ENCODE measurements at places on chromosomes 4 and X. TPM values are rescaled to one million over a fixed set of nuclear protein-coding genes. Genes with fewer than 3 reads are reported as not detected.

SERPINA7 gene
- not detected for total RNA-seq

SMR3B gene
- not detected for total RNA-seq

NR3C2 gene
- total RNA-seq, result 0.32 TPM

- DNase-seq, result no peak
These were observed 103.7 kb downstream of the JADE1 start for GRCh38 chr4:128913228-128913627.

GRCh38 chr4:125393825-125394224 is 79.1 kb downstream of the FAT4 start:
- DNase-seq, result no peak

DNA sequence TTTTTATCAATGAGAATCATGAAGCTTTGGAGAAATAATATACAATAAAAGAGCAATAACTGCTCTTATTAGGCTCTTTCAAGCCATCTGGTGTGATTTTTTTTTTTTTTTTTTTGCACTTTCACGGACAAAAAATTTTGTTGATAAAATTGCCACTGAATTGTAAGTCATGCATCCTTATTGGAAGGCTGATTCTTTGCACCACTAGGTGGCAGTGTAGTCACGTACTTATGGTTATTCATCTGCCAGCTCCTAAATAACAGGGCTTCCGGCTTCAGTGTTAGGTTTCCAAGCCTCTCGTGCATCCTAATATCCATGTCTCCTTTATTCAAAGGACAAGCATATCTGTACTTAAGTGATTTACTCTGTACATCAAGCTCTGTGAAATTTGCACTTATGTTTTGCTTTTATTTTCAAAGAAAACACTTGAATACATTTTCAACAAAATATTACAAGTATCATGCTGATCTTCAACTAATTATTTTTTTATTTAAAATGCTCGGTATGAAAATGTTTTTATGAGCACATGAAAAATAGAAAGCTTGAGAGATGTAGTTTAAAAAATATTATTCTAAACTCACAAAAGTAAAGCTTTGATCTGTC is 1578.3 kb upstream of the TENM3 start:
- peak; percentile 21 for DNase-seq

DNA sequence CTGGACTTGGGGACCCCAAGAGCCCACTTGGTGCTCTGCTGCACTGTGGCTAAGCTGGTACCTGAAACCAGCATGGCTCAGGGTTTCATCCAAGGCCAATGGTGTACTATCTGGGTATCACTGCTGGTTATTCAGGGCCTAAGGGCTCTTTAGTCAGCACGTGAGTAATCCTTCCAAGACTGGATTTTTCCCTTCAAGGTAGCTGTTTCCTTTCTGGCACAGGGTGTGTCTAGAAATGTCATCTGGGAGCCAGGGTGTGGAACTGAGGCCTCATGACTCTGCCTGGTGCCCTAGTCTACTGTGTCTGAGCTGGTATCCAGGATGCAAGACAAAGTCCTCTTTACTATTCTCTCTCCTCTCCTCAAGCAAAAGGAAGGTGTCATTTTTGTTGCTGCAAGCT is 99.0 kb upstream of the QRFPR start:
- no peak for DNase-seq

- no peak for DNase-seq
These were observed 185.2 kb upstream of the RPS6KA3 start for GRCh38 chrX:20451929-20452328.

GRCh38 chrX:124023838-124024238 is 62.3 kb downstream of the STAG2 start:
- no peak for DNase-seq

DNA sequence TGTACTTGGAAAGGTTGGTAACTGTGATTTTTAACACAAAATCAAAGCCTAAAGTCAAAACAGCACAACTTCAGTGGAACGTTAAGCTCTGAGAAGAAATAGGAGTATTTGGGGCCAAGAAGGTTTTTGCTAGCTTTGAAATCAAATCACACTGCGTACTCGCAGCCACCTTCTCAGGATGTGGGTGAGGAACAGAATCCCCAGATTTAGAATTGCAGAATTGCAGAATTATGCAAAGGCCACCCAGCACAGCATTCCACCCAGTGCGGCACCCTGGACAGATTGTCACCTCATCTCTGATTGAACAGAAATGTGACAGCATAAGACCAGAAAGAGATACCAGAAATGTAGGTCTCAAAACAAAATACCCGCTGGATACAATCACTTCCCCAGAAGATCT is 181.1 kb downstream of the DHX15 start:
- DNase-seq, result no peak

DNA sequence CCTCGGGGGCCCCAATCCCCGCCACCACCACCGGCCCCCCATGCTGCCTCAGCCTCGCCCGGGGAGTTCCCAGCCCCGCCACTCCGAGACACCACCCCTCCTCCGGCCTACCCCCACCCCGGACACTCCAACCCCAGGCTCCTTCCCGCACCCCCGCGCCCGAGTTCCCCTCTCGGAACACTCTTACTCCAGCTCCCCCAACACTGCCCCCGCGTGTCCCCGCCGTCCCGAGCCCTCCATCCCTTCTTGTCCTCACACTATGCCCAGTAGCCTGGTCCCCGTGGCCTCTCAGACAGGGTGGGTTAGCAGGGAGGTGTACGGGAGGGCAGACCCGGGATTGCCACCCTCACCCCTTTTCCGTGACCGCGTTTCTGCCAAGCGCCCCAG is 276.1 kb downstream of the BCOR start:
- no peak for DNase-seq

DNA sequence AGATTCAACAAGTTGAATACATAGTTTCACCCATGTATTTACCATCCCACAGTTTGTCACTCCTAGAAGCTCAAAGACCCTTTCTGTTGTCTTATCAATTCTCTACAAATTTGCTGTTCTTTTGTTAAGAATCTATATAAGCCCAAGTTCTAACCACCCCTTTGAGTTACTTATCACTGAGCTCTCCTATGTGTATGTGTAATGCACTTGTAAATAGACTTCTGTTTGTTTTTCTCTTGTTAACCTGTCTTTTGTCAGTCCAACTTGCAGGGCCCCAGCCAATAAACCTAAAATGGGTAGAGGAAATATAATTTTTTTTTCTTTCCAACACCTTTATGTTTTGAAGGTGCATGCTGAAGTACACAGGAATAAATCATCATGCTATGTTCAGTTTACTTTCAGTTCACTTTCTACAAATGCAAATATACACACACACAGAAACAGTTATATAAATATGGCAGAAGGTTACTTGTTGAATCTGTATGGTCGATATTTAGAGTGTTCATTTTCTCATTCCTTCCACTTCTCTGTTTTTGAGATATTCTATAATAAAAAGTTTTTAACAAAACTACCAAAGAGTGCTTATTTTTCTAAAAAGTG is 22.3 kb upstream of the CLOCK start:
- DNase-seq, result no peak

- DNase-seq, result no peak
These were observed 124.8 kb upstream of the CITED1 start for GRCh38 chrX:72430405-72430968.
